ENCODE measurements at places on chromosomes 3 and 15. TPM values are rescaled to one million over a fixed set of nuclear protein-coding genes. Genes with fewer than 3 reads are reported as not detected.

Gene FHIT
- 2.7 TPM for total RNA-seq

Gene PAQR5
- 14.5 TPM for total RNA-seq

Gene LIPH
- 3.9 TPM for total RNA-seq

Gene WDR49
- 0.72 TPM for total RNA-seq

Gene ILDR1
- 0.96 TPM for total RNA-seq

Gene TMOD3
- total RNA-seq = 72.8 TPM

Gene TRIM42
- not detected for total RNA-seq

Gene ELL3
- total RNA-seq = 27.3 TPM

Gene HDC
- total RNA-seq = not detected

Gene PLSCR4
- 0.21 TPM for total RNA-seq

Gene TTC21A
- total RNA-seq = 2.7 TPM

Gene CGNL1
- 0.43 TPM for total RNA-seq

Gene SCN11A
- total RNA-seq = under 0.01 TPM

Gene CCDC54
- total RNA-seq = not detected

Gene GP5
- total RNA-seq = not detected

Gene CCPG1
- 77.4 TPM for total RNA-seq

Gene CKMT1A
- 17.3 TPM for total RNA-seq

Gene FBXO40
- total RNA-seq = not detected

Gene LRRC31
- 0.24 TPM for total RNA-seq

Gene CYP1A2
- not detected for total RNA-seq

Gene IQCF5
- total RNA-seq = not detected

Gene NTRK3
- under 0.01 TPM for total RNA-seq

Gene LRRN1
- 0.72 TPM for total RNA-seq

Gene CD200R1
- 0.24 TPM for total RNA-seq

Gene XCR1
- total RNA-seq = not detected
